Sigmoid colon (tissue), 7 donors: ENCODE measurements at places on chromosomes 6 and 20. TPM values are rescaled to one million over a fixed set of nuclear protein-coding genes. Genes with fewer than 3 reads are reported as not detected.

The TCP11 gene
- 0.66 TPM for total RNA-seq

The TRIM31 gene
- 0.36 TPM for total RNA-seq

The BPIFB2 gene
- total RNA-seq: not detected

The ANGPT4 gene
- under 0.01 TPM for total RNA-seq

The EPB41L2 gene
- 65.7 TPM for total RNA-seq

The SEMG1 gene
- not detected for total RNA-seq

The LIN28B gene
- total RNA-seq: not detected

The BNIP5 gene
- not detected for total RNA-seq

The MBOAT1 gene
- total RNA-seq: 10.7 TPM

The MEI4 gene
- total RNA-seq: not detected

The TEAD3 gene
- total RNA-seq: 50.4 TPM

The CDH26 gene
- 2.1 TPM for total RNA-seq

The CST2 gene
- total RNA-seq: not detected

The PRDM1 gene
- 1.1 TPM for total RNA-seq

The ISM1 gene
- total RNA-seq: 1.6 TPM

The CD2AP gene
- 17.7 TPM for total RNA-seq

The LAMA2 gene
- total RNA-seq: 100 TPM

The CNR1 gene
- total RNA-seq: 23.5 TPM

The METTL24 gene
- 41.3 TPM for total RNA-seq

The SAMD5 gene
- total RNA-seq: 0.68 TPM

The LY6G5C gene
- total RNA-seq: 0.68 TPM

The NRSN2 gene
- 27.3 TPM for total RNA-seq
